Naive thymus-derived CD4-positive, alpha-beta T cell (primary cell): ENCODE measurements at places on chromosomes 6 and 20. TPM values are rescaled to one million over a fixed set of nuclear protein-coding genes. Genes with fewer than 3 reads are reported as not detected.

Gene COX4I2
- not detected for polyA plus RNA-seq

Gene SIRPG
- polyA plus RNA-seq: 197 TPM

Gene BTBD9
- polyA plus RNA-seq: 12.7 TPM

Gene DDX43
- 0.29 TPM for polyA plus RNA-seq

Gene XKR7
- polyA plus RNA-seq: not detected

Gene ETV7
- polyA plus RNA-seq: 1.1 TPM

Gene RSPO3
- not detected for polyA plus RNA-seq

Gene DEFB124
- polyA plus RNA-seq: not detected

Gene ADAM33
- polyA plus RNA-seq: not detected
